ENCODE measurements at places on chromosomes 16 and 17.
A peak's percentile ranks its signal among the peaks of the same experiment; 100 is the strongest.

DNA sequence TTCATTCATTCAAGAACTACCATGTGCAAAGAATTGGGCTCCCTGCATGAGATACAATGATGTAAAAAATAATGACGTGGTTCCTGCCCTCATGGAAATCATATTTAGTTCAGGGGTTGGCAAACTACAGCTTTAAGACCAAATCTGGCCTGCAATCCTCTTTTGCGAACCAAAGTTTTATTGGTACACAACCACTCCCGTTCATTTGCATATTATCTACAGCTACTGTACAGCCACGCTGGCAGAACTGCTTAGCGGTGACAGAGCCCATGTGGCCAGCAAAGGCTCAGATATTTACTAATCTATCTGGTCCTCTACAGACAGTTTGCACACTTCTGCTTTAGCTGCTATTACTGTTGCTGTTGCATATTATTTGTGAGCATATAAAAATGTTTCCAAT lies 167.7 kb downstream of the XYLT1 start:
- no peak for DNase-seq

- no peak for DNase-seq
Observed at GRCh38 chr17:19539040-19539399, 5.4 kb downstream of the SLC47A1 start.

DNA sequence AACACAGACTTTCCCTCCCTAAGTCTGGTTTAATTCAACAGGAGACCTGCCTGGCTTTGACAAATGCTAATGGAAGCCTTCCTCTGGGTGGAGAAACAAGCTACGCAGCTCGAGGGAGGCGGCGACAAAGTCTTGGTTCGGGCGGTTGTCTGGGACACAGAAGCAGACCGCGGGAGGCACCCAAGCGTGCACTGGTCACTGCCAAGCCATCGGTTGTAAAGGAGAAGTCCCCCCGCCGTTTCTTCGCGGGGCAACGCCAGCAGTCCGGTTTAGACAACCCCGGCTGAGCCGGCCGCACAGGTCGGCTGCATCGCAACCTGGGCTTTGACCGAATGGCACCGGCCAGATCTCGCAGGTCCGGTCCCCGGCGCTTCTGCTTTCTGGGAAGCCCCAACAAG lies 586 bp downstream of the GLYR1 start:
- peak; percentile 53 for DNase-seq

DNA sequence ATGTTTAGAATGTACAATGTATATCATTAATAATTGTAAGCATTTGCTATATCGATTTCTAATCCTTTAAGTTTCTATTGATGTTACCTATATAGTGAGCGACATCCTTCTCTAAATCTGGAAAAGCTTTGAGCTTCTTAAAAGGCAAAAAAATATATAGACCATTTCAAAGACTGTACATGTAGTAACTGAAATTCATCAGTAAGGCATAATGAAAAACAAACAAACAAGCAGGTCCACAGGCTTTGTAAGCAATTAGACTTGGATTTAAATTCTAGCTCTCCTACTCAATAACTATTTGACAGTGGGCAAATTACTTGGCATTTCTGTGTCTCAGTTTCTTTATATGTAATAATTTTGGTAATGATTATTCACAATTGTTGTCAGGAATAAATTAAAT lies 51.7 kb upstream of the NACA2 start:
- DNase-seq: no peak

- peak; percentile 95 for DNase-seq
Observed at GRCh38 chr17:72422505-72423285, 301.9 kb downstream of the SOX9 start.

- DNase-seq: no peak
Observed at GRCh38 chr16:57950382-57950781, 20.5 kb downstream of the CNGB1 start.

- no peak for DNase-seq
Observed at GRCh38 chr16:178668-179015, 1.6 kb upstream of the HBQ1 start.
